ENCODE measurements at places on chromosomes 16 and 17.

GRCh38 chr17:32382526-32383223, 32.7 kb downstream of the ZNF207 start:
- no peak for DNase-seq

GRCh38 chr16:82300374-82300951, 130.4 kb upstream of the MPHOSPH6 start:
- no peak for DNase-seq

DNA sequence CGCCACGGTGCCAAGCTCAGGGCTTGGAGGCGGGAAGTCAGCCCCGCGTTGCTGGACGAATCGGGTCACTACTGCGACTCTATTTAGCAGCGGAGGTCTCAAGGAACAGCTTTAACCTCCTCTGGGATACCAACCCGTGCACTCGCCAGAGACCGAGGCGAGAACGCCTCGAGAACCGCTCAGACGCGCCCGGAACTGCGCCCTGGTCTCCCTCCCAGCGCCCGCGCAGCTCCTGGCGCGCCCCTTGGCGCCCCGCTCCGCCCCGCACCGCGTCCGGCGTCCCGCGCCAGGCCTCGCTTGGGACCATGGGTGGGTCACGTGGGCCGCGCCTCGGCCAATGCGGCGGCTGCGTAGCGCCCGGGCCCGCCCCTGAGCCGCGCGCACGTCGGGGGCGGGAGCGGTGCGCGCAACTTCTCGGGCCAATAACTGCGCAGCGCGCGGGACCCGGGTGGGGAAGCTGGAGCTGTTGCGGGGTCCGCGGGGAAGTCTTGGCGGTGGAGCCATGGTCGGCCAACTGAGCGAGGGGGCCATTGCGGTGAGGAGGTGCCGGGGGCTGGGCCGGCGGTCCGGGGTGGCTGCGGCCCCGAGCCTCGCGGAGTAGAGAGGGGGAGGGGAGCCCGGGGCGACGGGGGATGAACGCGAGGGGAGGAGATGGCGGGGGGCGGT, at the start of the genes RPA1 and SMYD4:
Gene RPA1, plus strand, starts transcription at position 414 of the 666 bp plus-strand sequence. Its CDS starts 89 bp downstream, at position 503.
Gene SMYD4, minus strand, starts transcription at position 311 of the 666 bp plus-strand sequence. CDS start 1,908 bp downstream, outside the sequence.
- peak; percentile 93 for DNase-seq

DNA sequence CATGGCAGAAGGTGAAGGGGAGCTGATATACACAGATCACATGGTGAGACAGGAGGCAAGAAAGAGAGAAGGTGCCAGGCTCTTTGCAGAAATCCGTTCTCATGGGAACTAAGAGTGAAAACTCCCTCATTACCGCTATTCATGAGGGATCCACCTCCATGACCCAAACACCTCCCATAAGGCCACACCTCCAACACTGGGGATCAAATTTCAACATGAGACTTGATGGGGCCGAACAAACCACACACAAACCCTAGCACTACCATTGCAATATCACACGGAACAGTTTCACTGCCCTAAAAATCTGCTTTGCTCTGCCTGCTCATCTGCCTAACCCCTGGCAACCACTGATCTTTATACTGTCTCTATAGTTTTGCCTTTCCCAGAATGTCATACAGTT, 34.8 kb downstream of the C17orf67 start:
- DNase-seq, result no peak

GRCh38 chr17:27585153-27585681, 45.8 kb upstream of the LGALS9 start:
- no peak for DNase-seq

DNA sequence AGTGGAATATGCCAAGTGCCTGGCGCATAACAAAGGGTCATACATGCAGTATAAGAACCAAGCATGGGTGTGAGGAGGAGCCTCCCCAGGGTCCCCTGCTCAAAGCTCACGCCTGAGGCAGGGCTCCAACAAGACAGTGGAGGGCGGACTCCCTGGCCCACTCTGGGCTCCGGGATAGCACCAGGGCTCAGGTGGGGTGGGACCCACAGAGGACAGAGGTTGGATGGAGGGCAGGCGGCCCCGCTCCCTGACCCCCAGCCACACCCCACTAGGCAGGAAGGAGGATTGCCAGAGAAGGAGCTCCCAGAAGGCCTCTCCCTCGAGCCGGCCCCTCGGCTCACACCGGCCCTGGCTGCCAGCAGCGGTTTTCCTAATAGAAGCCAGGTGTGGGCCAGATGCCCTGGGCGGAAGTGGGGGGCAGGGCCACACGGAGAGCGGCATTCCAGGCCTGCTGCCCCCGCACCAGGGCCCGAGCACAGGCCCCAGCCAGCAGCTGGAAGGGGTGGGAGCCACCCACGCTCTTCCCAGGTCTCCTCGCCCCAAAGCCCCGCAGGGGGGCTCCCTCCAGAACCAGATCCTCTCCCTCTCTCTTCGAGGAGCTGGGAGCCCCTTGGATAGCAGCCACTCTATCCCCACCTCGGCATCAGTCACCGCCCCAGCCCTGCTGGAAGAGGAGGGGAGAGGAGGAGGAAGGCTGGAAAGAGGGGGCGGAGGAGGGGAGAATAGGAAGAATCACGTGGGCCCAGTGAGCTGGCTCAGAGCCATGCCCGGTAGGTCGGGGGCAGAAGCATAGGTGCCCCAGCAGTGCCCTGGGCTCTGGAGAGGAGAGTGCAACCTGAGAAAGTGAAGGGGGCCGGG, 21.0 kb downstream of the VASN start:
- DNase-seq, result no peak

DNA sequence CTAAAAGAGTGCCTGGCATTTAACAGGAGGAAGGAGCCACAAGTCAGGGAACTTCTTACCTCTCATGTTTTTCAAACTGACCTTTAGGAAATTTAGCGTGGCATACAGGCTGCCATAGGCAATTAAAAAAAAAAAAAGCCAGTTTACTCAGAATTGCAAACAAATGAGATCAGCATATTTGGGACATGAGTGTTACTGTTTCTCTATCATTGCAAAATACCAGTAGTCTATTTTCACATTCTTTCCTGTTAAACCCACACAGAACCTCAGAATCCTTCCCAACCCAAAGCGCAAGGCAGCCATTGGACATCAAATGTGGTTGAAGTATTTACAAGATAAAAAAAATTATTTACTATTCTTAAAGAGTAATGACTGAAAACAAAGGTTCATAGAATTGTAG, 366.4 kb upstream of the DYNLRB2 start:
- no peak for DNase-seq

GRCh38 chr17:43014020-43014648, 7.5 kb downstream of the IFI35 start:
- no peak for DNase-seq

GRCh38 chr17:37089956-37090355, 141.2 kb downstream of the AATF start:
- no peak for DNase-seq

- no peak for DNase-seq
These were observed 485.4 kb downstream of the KCNJ2 start for GRCh38 chr17:70654706-70655105.
